ENCODE measurements at places on chromosomes 11 and 22.
A peak's percentile ranks its signal among the peaks of the same experiment; 100 is the strongest.

DNA sequence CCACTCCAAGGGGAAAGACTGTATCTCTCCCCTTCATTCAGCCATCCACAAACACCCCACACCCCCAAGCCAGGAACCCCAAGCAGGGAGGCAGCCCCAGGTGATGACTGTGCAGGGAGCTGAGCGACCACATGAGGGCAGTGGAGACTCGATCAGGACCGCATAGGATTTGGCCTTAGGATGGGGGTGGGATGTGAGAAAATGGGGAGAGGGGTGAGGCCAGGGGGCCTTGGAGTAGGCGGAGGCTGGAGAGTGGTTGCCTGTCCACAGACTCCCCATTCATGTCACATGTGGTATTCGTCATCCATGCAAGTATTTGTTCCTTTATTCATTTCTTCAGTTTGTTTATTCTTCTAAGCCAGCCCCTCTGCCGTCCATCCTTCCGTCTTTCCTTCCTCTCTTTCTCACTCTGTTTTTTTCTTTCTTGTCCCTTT lies 2.7 kb upstream of the RHOD start:
- peak; percentile 62 for DNase-seq

DNA sequence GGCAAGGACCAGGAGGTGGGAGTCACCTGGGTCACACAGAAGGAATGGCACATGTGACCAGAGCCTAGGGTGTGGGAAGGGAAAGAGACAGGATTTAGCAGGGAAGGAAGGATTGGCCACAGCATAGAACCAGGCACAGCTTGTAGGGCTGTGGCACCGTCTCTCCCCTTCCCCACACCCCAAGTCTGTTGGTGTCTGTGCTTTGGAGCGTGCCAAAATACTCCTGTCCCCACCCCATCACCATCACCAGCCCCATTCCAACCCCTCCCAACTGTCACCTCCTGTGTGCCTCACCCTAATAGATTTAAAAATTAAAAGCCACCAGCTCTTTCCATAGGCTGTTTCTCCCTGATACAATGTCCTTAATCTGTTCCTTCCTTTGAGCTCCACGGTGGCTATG lies 18.2 kb downstream of the SGSM1 start:
- no peak for DNase-seq

- no peak for DNase-seq
Observed at GRCh38 chr11:133898031-133898769, 52.9 kb upstream of the SPATA19 start.

DNA sequence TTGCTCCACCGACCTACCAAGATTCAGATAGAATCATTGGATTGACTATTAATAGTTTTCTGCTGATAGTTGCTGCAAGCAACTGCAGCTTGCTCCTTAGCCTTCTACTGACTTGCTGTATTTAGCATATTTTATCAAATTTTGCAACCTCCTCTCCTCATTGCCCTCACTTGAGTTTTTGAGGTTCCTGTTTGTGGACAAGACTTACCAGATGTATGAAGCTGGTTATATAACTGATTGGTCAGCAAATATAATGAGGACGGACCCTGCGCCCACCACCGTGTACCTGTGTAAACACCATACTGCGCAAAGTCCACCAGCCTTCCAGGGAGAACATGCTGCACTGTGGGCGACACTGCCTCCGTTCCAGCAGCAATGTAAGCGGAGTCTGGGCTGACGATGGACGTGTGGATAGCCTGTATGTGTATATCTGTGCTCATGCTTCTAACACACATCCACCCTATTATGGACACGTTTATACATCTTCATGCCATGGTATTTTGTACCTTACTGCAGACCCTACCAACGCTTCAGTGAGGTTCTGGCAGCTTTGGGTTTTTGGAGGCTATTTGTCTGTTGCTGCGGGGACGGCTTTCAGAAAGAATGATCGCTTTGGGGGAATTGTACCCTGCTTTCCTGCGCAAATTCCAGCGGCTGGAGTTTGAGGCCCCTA lies 1.5 kb upstream of the USP18 start:
- DNase-seq = no peak

GRCh38 chr22:30868663-30869385 lies 99.8 kb downstream of the MORC2 start:
- no peak for DNase-seq

DNA sequence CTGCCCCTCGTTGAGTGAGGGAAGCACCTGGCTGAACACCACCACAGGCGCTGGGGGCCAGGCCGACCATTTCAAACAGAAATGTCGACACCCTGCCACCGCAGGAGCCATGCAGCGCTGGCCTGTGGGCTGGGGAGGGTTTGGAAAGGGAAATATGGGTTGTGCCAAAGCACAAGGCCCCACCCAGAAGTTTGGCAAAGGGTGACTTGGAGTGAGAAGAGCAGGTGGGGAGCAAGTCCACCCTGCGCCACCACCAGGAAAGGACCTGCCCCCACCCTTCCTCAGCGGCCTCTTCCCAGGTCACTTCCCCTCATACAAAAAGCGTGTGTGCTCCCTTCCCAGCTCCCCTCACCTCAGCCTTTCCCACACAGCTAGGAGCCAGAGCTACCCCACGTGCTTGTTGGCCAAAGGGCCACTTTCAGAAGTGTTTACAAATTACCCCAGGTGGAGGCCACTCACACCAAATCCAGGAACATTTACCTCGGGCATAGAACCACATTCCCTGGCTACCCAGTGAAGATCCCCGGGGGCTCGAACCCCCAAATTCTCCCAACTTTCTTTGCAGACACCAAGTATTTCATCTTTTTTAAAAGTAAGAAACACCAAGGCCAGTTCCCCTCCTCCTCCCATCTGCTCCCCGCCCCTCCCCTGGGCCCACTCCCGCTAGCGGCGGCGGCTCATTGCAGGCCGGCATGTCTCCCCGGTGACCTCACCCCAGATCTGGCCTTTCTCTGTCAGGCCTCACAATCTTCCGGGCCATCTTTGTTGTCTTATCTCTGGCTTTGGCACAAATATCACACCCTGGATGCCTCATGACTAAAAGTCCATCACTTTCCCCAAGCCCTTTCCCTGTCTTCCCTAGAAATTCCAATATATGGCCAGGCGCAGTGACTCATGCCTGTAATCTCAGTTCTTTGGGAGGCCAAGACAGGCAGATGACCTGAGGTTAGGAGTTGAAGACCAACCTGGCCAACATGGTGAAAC lies 20.5 kb upstream of the SCGB1A1 start:
- DNase-seq = no peak

- DNase-seq = no peak
Observed at GRCh38 chr11:47539681-47540039, 13.3 kb downstream of the CELF1 start.

GRCh38 chr11:116404462-116404798 lies 368.4 kb downstream of the BUD13 start:
- DNase-seq = no peak

GRCh38 chr22:27895600-27895999 lies 23.5 kb downstream of the PITPNB start:
- no peak for DNase-seq

DNA sequence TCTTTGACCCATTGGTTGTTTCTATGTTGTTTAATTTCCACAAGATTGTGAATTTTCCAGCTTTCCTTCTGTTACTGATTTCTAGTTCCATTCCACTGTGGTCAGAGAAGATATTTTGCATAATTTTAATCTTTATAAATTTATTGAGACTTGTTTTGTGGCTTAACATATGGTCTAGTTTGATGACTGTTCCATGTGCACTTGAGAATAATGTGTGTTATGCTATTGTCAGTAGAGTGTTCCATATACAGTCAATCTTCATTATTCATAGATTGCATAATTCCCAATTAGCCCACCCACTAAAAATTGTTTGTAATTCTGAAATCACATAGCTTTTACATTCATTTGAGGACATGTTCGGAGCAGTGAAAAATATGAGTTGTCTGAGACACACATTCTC lies 346.1 kb upstream of the DDI1 start:
- no peak for DNase-seq

DNA sequence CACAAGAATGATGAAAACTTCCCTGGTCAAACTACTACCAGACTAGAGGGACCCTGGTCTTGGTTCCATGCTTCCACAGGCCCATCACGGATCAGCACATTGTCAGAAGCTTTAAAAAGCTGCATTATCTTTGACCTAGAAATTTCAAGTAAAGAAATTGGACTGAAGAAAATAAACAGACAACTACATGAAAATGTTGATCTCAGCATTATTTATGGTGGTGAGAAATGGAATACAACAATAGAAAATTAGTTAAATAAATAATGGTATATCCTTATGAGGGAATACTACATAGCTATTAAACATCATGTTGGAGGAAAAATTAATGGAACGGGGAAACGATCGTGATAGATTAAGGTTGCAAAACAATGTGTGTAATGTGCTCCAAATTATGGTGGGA lies 13.7 kb downstream of the TENM4 start:
- no peak for DNase-seq

- DNase-seq = peak; percentile 55
Observed at GRCh38 chr11:63915961-63916836, 765 bp downstream of the RCOR2 start.

DNA sequence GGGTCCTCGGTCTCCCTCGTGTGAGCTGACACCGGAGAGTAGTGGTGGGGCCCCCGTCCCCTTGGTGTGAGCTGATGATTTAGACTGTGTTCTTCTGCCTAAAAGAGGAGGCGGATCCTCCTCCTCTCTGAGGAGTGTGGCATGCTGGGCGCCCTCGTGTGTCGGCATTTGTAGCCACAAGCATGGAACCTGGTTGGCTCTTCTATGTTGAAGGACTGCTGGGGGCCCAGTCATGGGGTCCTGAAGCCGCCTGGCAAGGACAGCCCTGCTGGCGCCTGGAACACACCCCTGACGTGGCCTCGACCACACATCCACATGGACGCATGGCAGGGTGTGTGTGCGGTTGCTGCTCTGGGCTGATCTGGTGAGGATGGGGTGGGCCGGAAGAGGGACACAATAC lies 50.2 kb downstream of the AP2A2 start:
- peak; percentile 38 for DNase-seq

- DNase-seq = no peak
Observed at GRCh38 chr11:58674609-58675008, 52.1 kb downstream of the CNTF start.
